Activated CD4-positive, CD25-positive, alpha-beta regulatory T cell treated with anti-CD3 and anti-CD28 coated beads, Interleukin-2, amount 50 U/mL, for 72 hours (primary cell): ENCODE measurements at places on chromosomes 7 and 10.

DNA sequence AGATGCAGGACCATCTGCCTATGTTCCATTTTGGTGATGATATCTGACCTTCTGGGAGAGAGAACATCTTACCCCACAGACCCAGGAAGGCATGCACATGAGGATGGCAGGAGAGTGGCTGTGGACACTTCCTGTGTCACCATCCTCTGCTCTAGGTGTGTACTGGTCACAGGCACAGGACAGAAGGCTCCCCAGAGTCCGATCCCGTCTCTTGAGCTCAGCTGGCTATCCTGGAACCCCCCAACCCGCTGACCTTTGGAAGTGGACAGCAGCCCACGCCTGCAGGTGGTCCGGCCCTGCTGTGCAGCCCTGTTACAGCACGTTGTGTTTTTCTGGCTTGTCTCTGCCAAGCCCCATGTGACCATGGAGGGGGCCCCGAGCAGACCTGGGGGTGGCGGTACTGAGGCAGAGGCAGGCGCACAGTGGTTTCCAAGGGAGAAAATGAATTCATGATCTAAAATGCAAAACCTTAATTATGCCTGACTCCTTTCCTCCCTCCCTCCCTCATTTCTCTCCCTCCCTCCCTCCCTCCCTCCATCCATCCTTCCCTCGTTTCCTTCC is 178.8 kb downstream of the CUX1 start:
- DNase-seq = no peak

GRCh38 chr10:58240531-58240930 is 27.2 kb downstream of the IPMK start:
- no peak for DNase-seq

DNA sequence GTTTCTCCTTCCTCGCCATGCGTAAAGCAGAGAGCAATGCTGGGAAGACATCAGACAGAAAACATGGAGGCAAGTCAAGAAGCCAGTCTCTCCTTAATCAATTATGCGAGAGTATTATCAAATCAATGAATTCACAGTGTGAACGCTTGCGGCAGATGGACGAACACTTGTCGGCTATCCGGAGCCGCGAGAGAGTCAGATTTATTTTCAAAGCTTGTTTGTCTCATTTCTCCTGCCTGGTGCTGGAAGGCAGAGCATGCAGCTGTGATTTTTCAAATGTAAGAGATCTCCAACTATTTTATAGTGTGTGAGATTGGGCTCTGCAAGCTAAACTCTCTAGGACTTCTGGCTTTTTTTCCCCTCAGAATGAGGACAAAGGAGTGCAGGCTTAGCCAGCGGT is 252.3 kb downstream of the SNX10 start:
- no peak for DNase-seq

- DNase-seq = no peak
Measured at GRCh38 chr7:159067576-159068487, 76.8 kb downstream of the VIPR2 start.

DNA sequence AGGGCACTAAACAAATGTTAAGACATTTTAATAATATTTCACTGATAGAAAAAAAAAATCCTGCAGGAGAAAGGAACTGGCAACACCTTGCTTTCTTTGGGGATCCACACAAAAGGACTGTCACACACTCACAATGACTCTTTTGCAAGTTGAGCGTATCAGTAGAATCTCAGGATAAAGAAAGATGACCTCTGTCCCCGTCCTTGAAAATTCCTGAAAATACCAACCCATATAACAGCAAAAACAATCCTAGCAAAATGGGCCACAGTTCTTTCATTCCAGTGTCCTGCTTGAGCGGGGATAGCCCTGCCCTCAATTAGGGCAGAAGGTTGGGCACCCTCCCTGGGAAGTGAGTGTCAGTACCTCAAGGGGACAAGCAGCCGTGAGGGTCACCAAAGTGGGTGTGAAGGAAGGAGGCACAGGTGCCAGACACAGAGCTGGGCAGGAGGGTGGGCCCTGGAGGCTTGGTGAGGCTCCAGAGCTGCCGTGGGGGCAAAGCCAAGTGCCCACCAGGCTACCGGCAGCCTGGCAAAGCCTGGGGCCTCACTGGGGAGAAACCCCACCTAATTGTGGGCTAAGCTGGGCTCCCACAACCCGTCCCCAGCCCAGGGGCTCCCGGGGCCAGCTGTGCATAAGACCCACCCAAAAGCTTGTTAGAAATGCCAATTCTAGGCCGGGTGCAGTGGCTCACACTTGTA is 2.8 kb downstream of the WDR86 start:
- DNase-seq = no peak

- DNase-seq = no peak
Measured at GRCh38 chr7:137753948-137754851, 92.6 kb downstream of the DGKI start.

DNA sequence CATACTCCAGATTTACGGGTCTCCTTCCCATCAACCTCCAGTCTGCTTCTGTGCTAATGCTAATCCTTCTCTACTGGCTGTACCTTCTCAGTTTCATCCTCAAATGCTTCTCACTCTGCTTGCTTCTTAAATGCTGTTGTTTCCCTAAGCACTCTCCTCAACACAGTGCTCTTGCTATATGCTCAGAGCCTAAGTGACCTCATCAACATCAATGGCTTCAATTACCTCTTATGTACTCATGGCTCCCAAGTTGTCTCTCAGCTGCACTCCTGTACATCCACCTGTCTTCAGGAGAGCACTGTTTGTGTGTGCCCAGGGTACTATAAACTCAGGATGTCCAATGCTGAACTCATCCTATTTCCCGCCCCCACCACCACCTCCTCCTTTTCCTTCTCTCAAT is 22.5 kb downstream of the ELAPOR2 start:
- DNase-seq = no peak

DNA sequence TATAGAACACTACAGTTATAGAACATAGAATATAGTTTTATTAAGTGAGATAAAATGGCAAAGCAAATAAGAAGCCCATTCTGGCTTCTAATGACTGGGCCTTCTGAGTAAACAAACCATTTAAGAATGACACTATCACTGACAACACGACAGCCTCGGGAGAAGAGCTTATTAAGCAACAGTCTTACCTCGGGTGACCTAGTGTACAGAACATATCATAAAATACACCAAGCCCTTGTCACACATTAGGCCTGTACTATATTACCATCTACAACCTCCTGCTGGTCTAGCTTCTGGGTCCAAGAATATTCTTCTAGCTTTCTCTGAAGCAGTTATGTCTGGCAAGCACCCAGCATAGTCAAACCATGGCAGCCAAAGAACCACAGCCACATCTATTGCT is 32.0 kb downstream of the CCDC186 start:
- DNase-seq = no peak

- no peak for DNase-seq
Measured at GRCh38 chr10:8138471-8138870, 84.0 kb downstream of the GATA3 start.

- no peak for DNase-seq
Measured at GRCh38 chr7:41529831-41530230, 173.1 kb downstream of the INHBA start.

GRCh38 chr10:17066807-17067206 is 62.8 kb downstream of the CUBN start:
- no peak for DNase-seq

- no peak for DNase-seq
Measured at GRCh38 chr7:5420067-5420880, 3.4 kb downstream of the TNRC18 start.

GRCh38 chr7:81549484-81550016 is 220.3 kb downstream of the HGF start:
- no peak for DNase-seq

GRCh38 chr10:89283025-89283935 is 18.6 kb upstream of the IFIT2 start:
- DNase-seq = no peak

DNA sequence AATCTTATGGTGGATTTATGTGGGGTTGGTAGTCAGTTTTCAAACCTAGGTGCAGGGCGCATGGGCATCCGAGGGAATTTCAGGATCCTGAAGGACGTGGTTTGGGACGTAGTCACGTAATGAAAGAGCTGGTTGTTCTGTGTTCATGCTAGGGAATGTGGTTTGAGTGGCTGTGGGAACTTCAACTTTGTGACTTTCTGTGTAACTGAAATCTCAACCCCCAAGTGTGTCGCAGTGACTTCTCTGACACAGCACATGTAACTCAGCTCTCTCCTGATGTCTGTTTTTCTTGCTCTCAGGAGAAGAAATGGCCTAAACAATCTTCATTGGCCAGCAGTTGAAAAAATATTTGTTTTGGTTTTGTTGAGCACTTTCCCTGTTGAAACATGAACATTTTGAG is 199.0 kb downstream of the PTEN start:
- DNase-seq = no peak

GRCh38 chr7:124263232-124263827 is 230.5 kb upstream of the TMEM229A start:
- no peak for DNase-seq
